ENCODE measurements at places on chromosomes 6 and 20.

DNA sequence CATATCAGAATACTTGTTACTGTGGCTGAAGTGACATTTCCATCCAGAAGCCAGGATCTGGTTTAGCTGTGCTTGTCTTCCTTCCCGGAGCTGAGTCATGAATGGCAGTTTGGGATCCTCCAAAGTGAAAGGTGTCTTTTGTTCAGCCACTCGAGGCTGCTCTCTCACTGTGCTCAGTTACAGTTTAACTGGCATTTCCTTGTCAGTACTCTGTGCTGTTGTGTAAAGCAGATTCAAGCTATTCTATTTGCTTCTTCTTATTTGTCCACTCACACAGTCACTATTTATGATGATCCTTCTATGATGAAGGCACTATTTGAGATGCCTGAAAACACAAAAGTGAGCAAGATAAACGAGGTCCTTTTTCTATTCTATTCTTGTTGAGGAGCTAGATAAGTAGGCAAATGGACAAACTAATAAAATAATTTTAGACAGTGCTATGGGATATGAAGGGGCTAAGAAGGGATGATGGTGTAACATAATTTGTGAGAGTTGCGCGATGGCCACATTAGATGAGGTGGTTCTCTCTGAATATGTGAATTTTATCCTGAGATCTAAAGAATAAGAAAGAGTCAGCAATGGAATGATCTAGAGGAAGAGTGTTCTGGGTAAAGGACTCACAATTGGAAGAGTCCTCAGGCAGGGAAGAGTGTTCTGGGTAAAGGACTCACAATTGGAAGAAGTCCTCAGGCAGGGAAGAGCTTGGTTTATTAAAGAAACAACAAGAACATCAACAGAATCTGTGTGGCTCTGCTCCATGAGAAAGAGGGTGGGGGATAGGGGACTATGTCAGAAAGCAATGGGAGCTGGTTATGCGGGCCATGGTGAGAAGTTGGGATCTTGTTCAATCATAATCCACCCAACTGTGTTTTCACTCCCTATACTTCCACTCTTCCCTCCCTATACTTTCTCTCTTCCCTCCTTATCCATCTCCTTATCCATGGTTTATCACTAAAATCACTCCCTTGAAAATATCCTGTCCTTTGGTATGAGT, 40.1 kb downstream of the CYP24A1 start:
- peak; percentile 92 for DNase-seq

GRCh38 chr6:43500921-43501320, 9.2 kb downstream of the LRRC73 start:
- no peak for DNase-seq

DNA sequence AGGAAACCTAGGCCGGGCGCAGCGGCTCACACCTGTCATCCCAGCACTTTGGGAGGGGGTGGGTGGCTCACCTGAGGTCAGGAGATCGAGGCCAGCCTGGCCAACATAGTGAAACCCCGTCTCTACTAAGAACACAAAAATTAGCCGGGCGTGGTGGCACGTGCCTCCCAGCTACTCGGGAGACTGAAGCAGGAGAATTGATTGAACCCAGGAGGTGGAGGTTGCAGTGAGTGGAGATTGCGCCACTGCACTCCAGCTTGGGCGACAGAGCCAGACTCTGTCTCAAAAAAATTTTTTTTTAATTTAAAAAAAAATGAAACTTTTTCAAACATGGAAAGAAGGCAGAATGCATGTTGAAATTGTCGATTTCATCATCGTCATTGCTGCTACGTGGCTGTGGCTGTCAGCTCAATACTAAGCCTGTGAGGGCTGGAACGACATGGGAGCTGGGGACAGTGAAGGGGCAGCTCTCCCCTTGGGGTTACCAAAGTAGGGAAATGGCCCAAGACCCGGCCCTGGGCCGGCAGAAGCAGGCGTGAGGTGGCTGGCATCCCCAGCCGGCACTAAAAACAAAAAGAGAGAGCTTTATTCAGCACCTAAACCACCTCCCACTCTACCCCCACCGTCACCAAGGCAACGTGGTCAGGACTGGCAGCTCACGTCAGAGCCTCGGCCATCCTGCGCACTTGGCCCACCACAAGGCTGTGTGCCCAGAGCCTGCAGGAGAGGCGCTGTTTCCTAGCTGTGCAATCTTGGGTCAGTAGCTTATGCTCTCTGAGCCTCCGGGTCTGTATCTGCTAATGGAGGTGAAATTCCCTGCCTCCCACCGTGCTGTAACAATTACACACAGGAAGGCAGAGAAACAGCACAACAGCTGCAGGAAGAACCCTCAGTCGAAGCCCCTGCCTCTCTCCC, 30.8 kb downstream of the AGPAT4 start:
- no peak for DNase-seq

DNA sequence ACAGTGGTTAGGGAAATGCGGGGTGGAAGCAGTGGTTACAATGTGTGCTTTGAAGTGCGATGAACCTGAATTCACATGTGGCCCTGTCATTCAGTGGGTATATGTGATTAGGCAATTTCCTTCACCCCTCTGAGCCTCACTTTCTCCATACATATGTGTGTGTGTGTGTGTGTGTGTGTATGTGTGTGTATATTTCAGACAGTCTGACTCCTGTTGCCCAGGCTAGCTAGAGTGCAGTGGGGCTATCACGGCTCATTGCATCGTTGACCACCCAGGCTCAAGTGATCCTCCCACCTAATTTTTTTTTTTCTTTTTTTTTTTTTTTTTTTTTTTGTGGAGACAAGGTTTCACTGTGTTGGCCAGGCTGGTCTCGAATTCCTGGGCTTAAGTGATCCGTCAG, 6.3 kb downstream of the PPP1R14C start:
- no peak for DNase-seq

- DNase-seq, result no peak
These were observed 21.6 kb downstream of the LY86 start for GRCh38 chr6:6610031-6610591.

- no peak for DNase-seq
These were observed 184.7 kb downstream of the HDGFL1 start for GRCh38 chr6:22754061-22754460.

DNA sequence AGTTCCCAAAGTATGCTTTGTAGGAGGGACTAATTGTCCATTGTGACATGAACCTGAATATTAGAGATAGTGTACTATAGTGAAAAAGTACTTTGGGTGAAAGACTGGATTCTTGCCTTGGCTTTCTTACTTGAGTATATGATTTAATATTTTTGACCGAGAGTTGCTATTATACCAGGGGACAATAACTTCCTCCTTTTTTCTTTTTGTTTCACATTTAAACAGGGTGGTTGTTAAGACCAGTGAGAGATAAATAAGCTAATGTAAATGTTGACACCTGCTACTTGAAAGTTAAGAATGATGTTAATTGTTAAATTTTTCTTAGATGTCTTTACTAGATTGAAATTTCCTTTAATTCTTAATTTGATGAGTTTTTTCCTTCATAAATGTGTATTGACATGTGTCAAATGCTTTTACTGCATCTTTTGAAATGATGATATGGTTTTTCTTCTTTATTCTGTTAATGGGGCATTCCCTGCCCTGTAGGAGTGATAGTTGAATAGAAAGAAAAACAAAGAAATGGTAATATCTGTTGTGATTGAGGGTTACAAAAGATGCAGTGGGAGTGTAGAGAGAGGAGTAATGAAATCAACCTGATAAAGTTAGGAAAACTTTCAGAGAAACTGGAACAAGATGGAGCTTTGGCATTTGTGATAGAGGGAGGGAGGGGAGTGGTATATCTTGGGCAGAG, 48.4 kb downstream of the ZFAND3 start:
- no peak for DNase-seq

- no peak for DNase-seq
These were observed 16.6 kb downstream of the CPNE5 start for GRCh38 chr6:36822506-36823269.

DNA sequence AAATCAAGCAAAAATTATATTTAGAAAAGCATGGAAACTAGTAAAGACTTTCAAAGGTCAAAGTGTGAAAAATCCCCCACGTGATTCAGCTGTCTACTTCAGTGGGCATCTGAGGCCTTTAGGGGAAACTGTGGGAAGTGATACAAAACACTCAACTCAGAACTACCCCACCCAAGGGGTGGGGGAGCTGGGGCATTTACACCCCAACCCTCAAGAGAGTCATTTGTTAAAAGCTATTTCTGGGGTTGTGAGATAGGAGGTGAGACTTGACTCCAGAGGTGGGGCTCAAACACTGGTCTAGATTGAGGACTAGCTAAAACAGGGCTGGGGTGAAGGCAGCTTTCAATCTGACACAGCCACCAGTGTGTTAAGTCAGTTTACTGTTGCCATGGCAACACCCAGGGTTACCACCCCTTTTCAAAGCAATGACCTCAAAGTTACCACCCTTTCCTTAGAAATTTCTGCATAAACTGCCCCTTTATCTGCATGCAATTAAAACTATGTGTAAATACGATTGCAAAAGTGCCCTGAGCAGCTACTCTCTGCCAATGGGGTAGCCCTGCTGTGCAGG, 9.9 kb upstream of the GTSF1L start:
- no peak for DNase-seq

DNA sequence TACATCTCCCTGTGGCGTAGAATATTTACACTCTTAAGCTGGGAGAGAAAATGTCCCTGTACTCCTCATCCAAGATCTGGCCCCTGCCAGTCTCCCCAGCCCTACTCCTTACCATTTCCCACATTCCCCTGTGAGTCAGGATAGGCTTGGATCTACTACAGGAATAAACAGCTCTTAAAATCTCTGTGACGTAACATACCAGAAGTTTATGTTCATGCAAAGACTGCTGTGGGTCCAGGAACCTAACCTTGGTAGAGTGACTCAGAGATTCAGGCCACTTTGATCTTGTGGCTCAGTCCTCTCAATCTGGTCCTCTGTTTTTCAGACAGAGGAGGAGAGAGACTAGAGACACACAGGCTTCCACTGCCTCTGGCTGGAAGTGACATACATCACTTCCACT, 38.5 kb upstream of the GPR6 start:
- DNase-seq, result no peak

GRCh38 chr6:93036835-93037234, 382.5 kb downstream of the EPHA7 start:
- DNase-seq, result no peak

- DNase-seq, result no peak
These were observed 1003.1 kb downstream of the EYS start for GRCh38 chr6:64703922-64704321.

- no peak for DNase-seq
These were observed 127.4 kb downstream of the GJA10 start for GRCh38 chr6:90021711-90022110.

GRCh38 chr6:133957780-133958242, 4.8 kb downstream of the TBPL1 start:
- DNase-seq, result no peak
